NCI-H1417 treated with DMSO at 0.1 percent for 48 hours (cell line): ENCODE measurements at places on chromosomes 13 and 19.

GRCh38 chr13:31056644-31057271, 104.9 kb downstream of the HSPH1 start:
- no peak for DNase-seq

- DNase-seq = no peak
Measured at GRCh38 chr19:45556835-45557234, 27.8 kb downstream of the OPA3 start.

GRCh38 chr19:45403781-45404556, 900 bp downstream of the PPP1R13L start:
- DNase-seq = no peak

- DNase-seq = no peak
Measured at GRCh38 chr13:95245071-95245470, 56.2 kb downstream of the ABCC4 start.

DNA sequence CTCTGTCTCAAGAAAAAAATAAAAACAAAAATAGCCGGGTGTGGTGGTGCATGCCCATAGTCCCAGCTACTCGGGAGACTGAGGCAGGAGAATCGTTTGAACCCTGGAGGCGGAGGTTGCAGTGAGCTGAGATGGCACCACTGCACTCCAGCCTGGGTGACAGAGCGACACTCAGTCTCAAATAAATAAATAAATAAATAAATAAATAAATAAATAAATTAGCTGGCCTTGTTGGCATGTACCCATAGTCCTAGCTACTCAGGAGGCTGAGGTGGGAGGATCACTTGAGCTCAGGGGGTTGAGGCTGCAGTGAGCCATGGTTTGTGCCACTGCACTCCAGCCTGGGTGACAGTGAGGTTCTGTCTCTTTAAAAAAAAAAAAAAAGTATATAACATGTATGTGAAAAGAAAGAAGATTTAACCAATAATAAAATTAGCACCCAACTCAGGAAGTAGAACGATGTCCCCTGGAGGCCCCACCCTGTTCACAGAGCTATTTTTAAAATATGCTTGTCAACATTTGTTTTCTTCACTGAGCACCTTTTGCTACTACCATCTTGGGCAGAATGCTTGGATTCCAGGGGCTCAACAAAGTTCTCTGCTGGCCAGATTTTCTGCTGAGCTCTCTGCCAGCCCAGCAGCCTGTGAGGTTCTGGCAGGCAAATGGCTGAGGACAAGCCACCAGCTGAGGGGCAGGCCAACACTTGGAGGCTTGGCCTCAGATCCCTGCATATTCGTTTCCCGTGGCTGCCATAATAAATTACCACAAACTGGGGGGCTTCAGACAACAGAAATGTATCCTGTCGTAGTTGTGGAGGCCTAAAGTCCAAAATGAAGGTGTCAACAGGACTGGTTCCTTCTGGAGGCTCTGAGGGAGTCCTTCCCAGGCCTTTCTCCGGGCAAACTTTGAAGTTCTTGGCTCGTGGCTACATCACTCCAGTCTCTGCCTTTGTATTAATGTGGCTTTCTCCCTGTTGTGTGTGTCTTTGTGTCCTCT, 5.2 kb downstream of the SLC25A42 start:
- no peak for DNase-seq

- DNase-seq = no peak
Measured at GRCh38 chr19:19181488-19181998, 10.4 kb downstream of the BORCS8 start.

DNA sequence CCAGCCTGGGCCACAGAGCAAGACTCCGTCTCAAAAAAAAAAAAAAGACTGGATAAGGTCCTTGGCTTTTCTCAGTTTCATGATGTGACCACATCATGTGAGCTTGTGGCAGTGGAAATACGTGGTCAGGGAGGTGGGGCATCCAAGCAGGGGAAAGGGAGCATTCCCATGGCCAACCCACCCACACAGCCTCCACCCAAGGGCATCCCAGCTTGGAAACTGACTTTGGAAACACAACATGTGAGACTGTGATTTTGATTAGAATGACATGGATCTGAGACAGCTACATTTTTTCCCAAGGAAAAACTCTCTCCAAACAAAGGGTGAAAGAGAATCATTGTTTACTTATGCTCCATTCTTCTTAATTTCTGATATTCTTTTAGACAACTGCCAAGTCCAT, 405.0 kb upstream of the ZNF507 start:
- no peak for DNase-seq

DNA sequence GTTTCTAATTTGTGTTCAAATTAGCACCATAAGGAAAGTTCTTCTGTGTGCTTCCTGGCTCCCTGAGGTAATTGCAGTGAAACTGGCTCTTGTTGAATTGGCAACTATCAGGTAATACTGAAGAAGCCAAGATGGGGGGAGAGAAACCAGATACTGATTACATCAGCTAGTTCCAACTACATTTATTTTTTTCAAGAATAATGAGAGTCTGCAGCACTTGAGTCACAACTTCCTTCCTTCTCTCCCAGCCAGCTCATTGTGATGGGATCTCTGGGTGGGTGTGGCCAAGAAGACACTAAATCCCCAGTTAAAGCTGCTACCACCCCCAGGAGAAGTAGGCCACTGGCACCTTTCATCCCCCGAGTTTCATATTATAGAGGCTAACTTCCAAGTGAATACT, 100.7 kb upstream of the RXFP2 start:
- no peak for DNase-seq

DNA sequence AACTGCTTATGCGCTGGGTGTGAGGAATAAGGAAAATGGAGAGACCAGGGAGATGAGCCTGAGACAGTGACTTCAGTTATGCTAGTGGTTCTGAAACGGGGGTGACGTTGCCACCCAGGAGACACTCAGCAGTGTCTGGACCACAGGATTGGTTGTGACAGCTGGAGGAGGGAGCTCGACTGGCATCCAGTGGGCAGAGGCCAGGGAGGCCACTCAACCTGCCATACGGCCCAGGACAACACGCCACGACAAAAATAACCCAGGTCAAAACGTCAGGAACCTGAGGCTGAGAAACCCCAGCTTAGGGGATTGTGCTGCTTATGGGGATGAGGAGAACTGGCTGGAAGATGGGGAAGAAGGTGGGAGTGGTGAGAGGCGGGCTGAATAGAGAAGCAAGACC, 10.4 kb downstream of the ZSCAN5A start:
- DNase-seq = no peak

DNA sequence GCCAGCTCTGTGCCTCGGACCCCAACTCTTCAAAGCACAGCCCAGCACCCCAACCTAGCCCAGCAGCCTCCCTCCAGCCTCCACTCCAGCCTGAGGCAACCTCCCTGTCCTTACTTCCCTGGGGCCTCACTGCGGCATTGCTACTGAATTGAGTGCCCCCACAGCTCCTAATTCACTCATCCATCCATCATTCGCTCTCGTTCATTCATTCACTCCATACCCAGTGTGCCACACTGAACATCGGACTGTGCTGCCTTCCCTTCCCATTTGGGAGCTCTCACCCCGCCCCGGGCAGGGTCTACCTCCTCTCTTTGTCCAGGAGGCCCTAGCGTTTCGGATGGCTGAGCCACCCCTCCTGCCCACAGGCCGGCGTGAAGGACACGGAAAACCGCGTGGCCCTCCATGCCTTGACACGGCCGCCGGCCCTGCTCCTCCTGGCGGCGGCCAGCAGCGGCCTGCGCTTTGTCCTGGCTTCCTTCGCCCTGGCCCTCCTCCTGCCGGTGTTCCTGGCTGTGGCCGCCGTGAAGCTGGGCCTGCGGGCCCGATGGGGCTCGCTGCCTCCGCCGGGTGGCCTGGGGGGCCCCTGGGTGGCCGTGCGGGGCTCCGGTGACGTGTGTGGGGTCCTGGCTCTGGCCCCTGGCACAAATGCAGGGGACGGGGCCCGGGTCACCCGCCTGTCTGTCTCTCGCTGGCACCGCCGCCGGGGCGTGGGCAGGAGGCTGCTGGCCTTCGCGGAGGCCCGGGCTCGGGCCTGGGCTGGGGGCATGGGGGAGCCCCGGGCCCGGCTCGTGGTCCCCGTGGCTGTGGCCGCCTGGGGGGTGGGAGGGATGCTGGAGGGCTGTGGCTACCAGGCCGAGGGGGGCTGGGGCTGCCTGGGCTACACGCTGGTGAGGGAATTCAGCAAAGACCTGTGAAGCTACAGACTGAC, 1.3 kb downstream of the NAT14 start:
- no peak for DNase-seq

GRCh38 chr13:46211116-46211482, 629 bp upstream of the LRRC63 start:
- no peak for DNase-seq

DNA sequence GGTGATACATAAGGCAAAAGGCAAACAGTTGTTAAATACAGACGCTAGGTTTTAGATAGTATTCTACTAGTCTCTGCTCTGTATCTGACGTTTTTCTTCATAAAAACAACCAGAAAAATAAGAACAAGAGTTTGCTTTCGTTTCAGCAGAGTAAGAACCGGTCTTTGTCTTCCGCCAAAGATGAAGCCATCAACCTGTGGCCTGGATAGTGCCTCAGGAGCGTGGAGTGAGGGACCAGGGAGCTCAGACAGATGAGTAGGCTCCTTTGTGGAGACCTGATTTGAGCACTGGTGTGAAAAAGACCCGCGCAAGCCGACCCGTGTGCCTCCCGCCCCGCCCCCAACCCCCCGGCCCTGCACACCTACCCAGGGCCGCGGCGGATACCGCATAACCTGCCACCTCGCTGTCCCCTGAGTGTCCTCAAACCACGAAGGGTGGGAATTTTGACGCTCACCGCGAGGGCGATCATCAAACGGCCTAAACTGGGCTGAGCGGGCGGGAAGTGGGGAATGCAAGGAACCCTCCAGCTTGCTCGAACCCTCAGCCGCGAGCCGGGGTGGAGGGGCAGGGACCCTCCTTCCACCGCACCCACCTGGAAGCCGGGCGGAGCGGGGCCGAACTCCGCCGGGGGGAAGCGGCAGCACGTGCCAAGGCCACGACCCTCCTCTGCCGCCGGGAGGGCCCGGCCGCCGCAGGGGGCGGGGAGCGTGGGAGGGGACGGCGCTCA, 866 bp upstream of the LMO7 start:
- no peak for DNase-seq

DNA sequence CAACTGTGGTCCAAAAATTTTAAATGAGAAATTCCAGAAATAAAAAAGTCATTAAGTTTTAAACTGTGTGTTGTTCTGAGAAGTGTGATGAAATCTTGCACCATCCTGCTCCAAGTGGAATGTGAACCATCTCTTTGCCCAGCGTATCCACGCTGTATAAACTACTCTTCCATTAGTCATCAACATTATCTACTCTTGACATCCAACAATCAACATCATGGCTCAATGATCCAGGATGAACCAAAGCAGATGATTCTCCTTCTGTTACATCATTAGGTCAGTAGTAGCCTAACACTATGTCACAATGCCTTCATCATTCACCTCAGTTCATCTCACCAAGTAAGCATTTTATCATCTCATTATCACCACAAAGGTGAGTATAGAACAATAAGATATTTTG, 55.3 kb downstream of the SUCLA2 start:
- DNase-seq = no peak

- DNase-seq = no peak
Measured at GRCh38 chr13:113999618-113999910, 25.7 kb upstream of the C13orf46 start.

GRCh38 chr19:16920816-16921529, 32.2 kb downstream of the F2RL3 start:
- DNase-seq = no peak

DNA sequence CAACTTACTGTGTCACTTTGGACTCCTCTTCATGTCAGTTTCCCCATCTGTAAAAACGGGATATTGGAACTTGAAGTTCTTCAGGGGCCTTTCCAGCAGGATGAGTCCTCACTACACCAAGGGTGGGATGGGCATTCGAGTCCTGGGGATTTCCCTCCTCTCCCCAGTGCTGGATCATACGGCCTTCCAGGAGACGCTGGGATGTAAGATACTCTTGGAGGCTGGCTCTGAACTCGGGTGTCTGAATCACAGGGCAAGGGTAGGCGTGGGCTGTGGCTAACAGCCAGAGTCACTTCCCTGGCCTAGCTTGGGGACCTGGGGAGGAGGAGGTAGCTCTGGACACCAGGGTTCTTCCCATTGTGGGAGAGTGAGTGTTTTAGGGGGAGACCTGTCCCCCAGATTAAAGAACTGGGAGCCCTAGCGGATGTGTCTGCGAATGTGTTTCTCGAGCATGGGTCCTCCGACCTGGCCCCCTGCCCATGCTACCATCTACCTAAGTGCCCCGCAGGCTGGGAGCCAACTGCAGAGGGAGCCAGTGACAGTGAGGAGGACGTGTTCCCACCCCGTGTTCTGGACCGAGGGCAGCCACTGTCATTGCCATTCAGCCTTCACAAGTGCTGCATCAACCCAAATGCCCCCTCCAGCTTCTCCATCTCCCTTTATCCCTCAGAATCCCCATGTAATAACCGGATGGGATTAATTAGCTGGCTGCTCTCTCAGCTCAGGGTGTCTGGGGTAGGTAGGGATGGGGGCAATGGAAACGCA, 2.4 kb upstream of the CYTH2 start:
- DNase-seq = no peak

GRCh38 chr19:48779636-48780035, 24.3 kb downstream of the FGF21 start:
- DNase-seq = no peak

- no peak for DNase-seq
Measured at GRCh38 chr13:87376081-87376480, 295.1 kb upstream of the SLITRK5 start.

DNA sequence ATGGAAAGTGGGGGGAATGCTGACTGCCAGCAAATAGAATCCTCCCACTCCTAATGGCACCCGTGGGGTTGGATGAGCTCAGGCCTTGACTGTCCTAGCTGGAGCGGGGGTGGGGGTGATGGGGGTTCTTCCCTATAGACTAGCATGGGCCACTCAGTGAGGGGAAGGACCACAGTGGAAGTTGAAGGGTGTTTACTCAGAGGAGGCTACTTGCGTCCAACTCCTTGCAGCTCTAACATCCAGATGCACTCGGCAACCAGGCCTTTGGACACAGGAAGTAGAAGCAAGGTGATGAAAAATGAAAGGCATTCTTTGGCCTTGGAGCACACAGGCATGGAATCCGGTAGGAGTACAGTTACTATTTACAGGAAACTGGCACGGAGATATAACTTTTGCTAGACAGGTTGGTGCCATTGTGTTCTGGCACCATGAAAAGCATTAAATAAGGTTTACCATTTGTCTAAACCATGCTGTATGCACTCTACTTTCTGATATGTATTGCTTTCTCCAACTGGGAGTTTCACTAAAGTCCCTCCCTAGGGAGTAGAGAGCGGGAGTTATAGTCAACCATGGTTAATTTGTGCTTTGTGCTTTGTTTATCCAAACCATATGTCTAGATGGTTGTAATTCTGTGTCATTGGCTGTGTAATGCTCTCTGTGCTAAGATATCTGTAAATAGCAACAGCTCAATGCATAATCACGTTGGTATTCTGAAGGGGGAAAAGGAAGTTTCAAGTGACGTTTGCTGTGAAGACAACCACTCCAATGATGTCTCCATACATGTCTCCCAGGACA, 125.3 kb downstream of the TSHZ3 start:
- no peak for DNase-seq

- DNase-seq = peak; percentile 87
Measured at GRCh38 chr19:12035220-12036172, at the start of gene ZNF433. TSS of gene ZNF433 (minus strand) at chr19:12035679. CDS start at chr19:12035539, 140 bp downstream.

GRCh38 chr19:6424195-6424938, at the start of gene KHSRP:
TSS of gene KHSRP (minus strand) at chr19:6424811. CDS start at chr19:6424701, 110 bp downstream.
- DNase-seq = no peak
